Stimulated activated memory B cell treated with anti-CD40 and anti-IgM and Interleukin-4, amounts not matched to agents 10 μg/mL and 1 μg/mL and 100 μg/mL, for 72 hours (primary cell): ENCODE measurements at places on chromosomes 3 and 15.
A peak's percentile ranks its signal among the peaks of the same experiment; 100 is the strongest.

- no peak for ATAC-seq
Measured at GRCh38 chr15:90078965-90079364, 23.3 kb downstream of the IDH2 start.

DNA sequence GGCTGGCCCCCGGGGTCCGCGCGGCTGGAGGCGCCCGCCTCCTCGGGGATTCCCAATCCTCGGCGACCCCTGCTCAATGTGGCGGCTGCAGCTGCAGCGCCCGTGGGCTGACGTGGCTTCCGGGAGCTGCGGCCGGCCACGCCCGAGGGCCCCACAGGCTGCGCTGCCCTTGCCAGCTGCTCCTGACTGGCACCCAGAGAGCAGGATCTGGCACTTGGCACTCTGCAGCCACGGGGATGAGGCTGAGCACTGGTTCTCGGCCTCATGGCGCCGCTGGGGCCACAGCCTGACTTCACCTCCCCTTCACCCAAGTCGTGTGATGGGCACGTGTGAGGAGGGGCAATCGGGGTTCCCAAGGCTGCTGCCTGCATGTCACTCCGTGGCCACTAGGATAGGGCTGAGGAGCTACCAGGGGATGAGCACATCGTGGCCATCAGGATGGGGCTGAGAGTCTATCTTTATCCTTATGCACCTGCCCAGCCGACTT is 267.8 kb upstream of the FRG2C start:
- ATAC-seq, result no peak

GRCh38 chr3:154427685-154428285 is 2.2 kb downstream of the GPR149 start:
- no peak for ATAC-seq

- ATAC-seq, result no peak
Measured at GRCh38 chr3:81544385-81544784, 217.1 kb downstream of the GBE1 start.

GRCh38 chr3:174681784-174682183 is 177.3 kb upstream of the NAALADL2 start:
- ATAC-seq, result peak; percentile 54

DNA sequence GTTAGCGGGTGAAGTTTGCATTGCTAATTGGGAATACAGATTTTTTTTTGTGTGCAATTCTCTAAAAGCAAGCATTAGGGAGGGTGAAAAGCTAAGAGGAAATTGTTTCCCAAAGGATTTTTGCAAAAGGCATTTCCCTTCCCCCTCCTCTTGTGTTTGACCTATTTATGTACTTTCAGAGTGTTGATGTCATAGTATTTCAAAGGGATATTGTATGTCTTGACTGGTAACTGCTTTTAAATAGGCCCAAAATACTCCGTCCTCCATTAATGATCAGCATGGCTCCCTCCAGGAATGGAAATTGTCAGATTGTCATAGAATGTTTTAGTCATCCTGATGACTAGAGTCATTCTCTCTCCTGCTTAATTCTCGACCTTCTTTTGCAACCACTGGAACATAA is 32.4 kb downstream of the TRIM71 start:
- no peak for ATAC-seq

GRCh38 chr15:89395461-89395871 is 60.8 kb upstream of the POLG start:
- ATAC-seq, result no peak

- ATAC-seq, result no peak
Measured at GRCh38 chr3:171186817-171187500, 160.4 kb upstream of the SLC2A2 start.

DNA sequence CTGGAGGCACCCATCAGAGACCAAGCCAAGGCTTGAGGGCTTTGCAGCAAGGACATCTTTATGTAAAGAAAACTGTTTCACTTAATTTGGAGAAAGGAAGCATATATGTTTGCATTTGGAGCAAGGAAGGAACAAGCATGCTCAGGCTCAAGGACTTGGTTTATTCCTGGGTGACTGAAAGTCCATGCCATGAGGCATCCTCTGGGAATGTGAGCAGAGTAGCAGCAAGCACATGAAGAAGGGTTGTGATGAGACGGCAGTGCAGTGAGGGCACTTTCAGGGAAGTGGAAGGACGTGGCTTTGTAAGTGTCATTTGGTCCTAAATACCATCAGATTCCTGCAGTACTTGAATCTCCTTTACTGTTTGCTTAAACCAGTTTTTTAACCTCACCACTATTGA is 26.8 kb downstream of the POLG start:
- no peak for ATAC-seq

GRCh38 chr3:25367025-25367424 is 61.0 kb upstream of the RARB start:
- no peak for ATAC-seq

DNA sequence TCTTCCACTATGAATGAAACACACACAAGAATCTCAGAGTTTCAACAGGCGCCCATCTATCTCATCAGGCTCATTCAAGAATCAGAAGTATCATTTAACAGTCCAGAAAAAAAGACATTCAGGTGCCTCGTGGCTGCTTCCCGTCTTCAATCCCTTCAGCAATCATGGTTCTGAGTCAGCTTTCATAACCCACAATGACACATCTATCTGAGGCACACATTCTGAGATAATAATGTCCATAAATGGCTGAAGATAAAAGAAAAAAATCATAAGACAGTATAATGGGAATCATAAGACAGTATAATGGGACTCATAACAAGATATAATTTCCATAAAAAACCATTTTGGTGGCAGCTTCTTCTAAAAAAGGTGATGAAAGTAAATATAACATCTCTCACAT is 52.4 kb downstream of the TNIK start:
- no peak for ATAC-seq

GRCh38 chr3:158672215-158673176 is at the start of gene LXN:
Gene LXN, minus strand, starts transcription at chr3:158672648. Its CDS starts 170 bp downstream, at chr3:158672478.
- peak; percentile 99 for ATAC-seq

GRCh38 chr3:74409066-74409465 is 205.4 kb downstream of the CNTN3 start:
- ATAC-seq, result no peak

GRCh38 chr15:90790057-90790456 is 72.9 kb downstream of the BLM start:
- no peak for ATAC-seq

DNA sequence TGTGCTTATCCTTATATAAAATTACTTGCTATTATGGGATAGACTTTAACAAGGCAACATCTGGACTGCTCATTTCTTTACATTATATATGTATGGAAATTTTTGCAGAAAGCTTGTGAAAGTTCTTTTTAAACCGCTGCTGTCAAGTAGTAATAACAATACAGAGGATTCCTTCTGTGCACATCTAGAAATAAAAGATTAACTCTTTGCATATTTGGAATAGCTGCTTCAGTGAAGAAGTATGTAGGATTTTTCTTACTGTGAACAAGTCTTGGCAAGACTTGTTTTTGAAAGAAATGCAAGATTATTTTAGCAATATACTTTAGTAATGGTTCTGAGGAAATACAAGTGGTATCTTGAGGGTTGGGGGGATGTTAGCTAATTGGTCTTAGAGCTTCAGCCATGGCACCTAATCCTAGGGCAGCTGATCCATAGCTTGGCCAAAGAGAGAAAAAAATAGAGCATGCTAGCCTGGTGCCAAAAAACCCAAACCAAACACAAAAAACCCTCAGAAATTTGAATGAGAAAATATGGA is 4.3 kb downstream of the PRKCI start:
- ATAC-seq, result no peak

GRCh38 chr15:77571741-77572140 is 61.0 kb downstream of the LINGO1 start:
- no peak for ATAC-seq

- ATAC-seq, result no peak
Measured at GRCh38 chr15:61936528-61937195, 123.6 kb downstream of the VPS13C start.

DNA sequence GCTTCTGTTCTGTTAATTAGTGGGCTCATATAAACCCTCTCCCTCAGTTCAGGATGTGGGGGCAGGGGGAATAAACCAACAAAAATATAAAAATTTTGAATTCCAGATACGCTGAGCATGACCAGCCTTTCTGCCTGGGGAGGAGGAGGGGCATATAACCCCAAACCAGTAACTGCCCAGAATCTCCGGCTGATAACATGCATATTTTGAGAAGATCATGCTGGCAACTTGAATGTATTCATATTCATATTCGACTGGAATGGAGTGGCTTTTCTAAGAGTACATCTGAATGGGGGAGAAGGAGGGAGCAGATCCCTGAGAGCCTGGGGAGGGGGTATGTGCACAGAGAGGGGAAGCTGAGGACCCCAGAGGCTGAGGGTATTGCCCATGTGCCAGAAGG is 54.5 kb upstream of the LCTL start:
- no peak for ATAC-seq

DNA sequence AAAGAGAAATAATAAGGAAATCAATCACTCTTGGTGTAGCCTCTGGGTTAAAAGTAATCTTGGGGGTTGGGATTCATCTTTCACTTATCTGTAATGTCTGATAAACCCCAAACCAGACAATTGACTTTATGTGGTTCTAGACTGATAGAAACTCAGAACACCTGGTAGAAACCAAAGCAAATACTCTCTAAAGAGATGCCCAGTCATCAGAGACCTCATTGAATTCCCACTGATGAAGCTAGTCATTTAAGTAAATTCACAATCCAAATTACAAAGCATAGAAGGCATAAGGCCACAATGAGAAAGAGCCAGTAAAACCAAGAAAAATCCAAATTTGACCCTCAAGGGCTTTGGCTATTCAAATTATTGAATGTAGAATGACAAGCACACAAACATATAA is 250.6 kb downstream of the MBNL1 start:
- peak; percentile 28 for ATAC-seq

DNA sequence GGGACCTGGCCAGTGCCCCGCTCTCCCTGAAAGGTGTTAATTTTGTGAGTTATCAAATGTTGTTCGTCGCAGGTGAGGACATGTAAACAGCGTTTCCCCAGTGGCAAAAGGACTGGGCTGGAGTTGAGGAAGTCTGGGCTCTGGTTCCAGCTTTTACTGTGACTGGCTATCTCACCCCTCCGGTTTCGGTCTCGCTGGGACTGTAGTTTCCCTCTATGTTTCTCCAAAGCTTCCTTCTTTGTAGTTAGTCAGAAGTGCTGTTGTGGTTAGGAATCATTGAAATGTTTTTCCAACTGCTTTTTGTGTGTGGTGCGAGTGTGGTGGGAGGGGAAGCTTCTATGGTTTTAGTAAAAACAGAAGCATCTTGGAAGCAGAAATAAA is 990 bp upstream of the CLDN1 start:
- ATAC-seq, result no peak

GRCh38 chr3:70871909-70872656 is 559.6 kb upstream of the MDFIC2 start:
- ATAC-seq, result no peak

- no peak for ATAC-seq
Measured at GRCh38 chr15:28961391-28961790, 75.6 kb downstream of the APBA2 start.

GRCh38 chr3:139601191-139601961 is 61.8 kb upstream of the RBP1 start:
- ATAC-seq, result no peak

- ATAC-seq, result no peak
Measured at GRCh38 chr15:88450125-88450798, 16.9 kb downstream of the MRPL46 start.

GRCh38 chr15:60062826-60063225 is 58.7 kb downstream of the FOXB1 start:
- no peak for ATAC-seq

DNA sequence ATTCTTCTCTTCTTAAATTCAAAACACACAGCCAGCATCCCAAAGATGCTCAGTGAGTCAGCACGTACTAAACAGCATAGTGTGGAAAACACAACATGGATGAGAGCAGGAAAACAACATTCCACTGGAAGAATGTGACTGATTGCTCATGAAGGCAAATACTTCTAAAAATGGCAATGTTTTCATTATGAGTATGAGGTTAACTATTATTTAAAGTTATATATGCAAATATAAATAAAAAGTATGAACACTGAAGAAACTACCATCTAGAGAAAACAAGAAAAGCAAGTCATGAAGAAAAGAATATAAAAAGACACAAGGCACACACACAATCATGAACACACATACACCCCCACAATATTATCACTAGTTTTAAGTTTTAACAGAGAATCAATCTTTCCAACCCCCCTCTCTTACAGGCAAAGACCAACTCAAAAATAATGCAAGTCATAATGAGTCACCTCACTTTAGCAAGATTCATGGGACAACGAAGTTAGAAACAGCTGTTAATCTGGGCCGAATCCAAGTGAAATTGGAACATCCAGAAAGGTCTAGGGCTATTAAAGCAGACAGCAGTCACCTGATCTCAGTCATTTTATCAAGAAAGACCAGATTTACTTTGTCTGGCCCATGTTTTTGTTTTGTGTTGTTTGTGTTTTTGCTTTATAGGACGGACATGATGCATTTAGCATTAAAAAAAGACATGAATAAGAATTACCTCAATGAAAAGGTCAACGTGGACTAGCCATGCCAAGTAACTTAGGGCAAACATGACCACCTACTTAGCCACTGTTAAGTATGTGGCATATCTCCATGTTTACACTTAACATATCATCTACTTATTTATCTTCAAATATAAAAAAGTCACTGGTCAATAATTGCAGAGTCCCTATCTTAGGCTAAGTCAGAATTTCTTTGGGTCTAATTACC is 18.1 kb downstream of the GBE1 start:
- ATAC-seq, result no peak

DNA sequence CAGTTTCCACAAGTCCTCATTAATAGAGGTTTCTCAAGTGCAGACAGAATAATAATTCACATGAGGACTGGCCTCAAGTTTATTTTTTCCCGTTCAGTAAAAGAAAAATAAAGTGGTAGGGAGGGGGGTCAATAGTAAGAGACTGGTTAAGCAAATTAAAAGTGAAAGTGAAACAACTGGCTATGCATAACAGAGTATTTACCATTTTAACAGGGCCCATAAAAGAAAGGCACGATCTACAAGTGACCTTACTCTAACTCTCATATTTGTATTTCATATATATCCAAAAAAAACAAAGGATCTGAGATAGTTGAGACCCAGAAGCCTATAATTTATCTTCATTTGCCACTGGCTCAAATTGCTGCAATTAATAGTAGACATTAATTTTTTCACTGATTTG is 686.3 kb downstream of the NTRK3 start:
- ATAC-seq, result no peak

DNA sequence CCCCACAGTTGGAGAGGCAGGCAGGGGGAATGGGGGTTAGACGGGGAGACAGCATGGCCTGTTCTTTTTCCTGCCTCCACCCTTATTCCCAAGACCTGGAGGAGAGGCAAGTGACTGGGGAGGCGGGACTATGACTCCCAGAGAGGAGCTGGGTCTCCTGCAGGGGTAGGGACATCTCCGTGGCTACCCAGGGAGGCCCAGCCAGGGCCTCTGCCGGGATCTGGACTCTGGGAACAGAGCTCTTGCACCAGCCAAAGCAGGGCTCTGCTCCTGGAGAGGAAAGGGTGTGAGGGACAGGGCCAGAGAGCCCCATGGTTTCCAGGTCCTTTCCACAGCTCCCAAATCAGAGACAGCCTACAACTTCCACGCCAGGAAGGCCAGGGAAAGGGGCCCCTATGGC is 22.8 kb downstream of the CFAP100 start:
- ATAC-seq, result no peak

- ATAC-seq, result peak; percentile 58
Measured at GRCh38 chr3:45861043-45861719, 19.3 kb upstream of the LZTFL1 start.

- no peak for ATAC-seq
Measured at GRCh38 chr15:78634210-78635145, 6.5 kb downstream of the CHRNB4 start.

GRCh38 chr15:70863450-70864218 is 9.7 kb upstream of the LARP6 start:
- peak; percentile 31 for ATAC-seq
